CD4-positive, alpha-beta T cell treated with Interleukin-4 for 4 hours (primary cell): ENCODE measurements at places on chromosomes 6 and 20.

DNA sequence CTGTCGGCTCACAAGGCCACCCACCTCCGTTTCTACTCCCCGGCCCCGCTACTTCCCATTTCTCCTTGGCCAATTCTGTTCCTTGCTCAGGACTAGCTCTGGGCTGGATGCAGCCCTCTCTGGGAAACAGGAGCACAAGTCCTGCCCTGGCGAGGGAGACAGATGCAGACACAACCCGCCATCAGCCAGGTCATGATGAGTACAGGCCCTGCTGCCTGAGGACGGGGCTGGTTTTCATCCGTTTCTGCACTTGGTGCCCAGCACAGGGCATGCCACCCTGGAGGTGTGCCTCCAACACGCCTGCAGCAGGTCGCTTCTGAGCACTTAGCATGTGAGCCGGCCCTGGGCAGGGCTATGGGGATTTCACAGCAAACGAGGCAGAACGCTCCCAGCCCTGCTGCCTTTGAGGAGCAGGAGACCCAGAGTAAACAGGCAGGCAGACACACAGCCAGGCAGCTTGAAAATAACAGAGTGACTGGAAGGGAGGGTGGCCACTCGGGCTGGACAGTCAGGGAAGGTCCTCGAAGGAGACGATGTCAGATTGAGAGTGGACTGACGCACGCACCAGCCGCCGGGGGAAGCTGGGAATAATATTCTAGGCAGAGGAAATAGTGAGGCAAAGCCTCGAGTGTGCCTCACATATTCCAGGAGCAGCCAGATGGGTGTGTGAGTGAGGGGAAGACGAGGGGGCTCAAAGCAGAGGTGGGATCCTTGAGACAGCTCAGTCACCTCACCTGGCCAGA lies 21.2 kb upstream of the VSTM2L start:
- no peak for DNase-seq

- no peak for DNase-seq
Observed at GRCh38 chr6:117674503-117674902, 766 bp upstream of the NUS1 start.

GRCh38 chr6:138805016-138805765 lies 9.3 kb downstream of the ECT2L start:
- no peak for DNase-seq

DNA sequence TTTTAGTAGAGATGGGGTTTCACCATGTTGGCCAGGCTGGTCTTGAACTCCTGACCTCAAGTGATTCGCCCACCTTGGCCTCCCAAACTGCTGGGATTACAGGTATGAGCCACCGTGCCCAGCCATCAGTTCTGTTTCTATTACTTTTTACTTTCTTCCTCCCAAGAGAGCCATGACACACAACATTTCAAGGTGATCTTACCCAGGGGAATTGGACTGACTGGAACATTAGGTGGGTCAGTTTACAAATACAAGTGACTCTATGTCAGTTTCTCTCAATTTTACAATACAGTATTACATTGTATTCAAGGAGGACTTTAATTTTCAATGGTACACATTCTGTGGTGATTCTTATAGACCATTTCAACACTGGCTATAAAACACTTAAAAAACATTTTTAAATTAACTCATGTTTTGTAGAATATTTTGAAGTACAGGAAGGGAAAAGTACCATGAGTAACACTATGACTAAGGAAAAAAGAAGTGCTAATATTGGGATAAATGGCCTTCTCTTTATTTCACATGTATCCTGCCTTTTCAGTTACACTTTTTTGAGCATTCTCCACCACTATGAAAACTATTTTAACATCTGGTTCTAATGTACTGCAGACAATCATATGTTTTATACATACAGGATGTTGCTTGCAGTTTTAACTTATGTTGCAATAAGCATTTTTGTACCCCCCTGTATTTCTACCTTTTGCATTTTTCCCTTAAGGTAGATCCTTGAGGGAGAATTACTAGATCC lies 8.4 kb downstream of the TPBG start:
- no peak for DNase-seq

DNA sequence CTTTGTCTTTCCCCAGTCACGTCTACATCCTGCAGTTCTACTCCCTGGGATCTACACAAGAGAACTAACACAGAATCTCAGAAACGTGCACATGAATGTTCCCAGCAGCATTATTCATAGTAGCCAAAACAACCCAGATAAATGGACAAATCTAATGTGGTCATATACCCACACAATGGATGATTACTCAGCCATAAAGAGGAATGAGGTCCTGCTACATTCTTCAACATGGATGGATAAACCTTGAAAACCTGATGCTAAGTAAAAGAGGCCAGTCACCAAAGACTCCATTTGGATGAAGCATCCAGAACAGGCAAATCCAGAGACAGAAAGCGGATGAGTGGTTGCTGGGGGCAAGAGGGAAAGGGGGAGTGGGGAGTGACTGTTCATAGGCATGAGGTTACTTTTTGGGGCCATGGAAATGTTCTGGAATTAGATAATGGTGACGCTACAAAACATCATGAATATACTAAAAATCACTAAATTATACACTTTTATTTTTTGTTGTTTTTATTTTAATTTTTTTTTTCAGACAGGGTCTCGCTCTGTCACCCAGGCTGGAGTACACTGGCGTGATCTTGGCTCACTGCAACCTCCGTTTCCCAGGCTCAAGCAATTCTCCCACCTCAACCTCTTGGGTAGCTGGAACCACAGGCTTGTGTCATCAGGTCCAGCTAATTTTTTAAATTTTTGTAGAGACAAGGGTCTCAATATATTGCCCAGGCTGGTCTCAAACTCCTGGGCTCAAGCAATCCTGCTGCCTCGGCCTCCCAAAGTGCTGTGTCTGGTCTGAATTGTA lies 50.8 kb upstream of the DSN1 start:
- no peak for DNase-seq

DNA sequence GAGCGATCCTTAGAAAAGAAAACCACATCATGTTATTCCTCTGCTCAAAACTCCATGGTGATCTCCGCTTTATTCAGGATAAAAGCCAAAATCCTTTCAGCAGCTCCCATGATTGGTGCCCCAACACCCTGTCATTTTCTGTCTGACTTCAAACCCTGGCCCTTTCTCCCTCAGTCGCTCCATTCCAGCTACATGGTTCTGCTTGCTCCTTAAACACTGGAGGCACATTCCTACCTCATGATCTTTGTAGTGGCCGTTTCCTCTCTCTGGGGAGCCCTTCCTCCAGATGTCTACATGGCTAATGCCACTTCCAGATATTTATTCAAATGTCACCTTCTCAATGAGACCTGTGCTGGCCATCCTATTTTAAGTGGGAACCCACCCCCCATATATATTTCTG lies 100.8 kb downstream of the CAP2 start:
- no peak for DNase-seq

DNA sequence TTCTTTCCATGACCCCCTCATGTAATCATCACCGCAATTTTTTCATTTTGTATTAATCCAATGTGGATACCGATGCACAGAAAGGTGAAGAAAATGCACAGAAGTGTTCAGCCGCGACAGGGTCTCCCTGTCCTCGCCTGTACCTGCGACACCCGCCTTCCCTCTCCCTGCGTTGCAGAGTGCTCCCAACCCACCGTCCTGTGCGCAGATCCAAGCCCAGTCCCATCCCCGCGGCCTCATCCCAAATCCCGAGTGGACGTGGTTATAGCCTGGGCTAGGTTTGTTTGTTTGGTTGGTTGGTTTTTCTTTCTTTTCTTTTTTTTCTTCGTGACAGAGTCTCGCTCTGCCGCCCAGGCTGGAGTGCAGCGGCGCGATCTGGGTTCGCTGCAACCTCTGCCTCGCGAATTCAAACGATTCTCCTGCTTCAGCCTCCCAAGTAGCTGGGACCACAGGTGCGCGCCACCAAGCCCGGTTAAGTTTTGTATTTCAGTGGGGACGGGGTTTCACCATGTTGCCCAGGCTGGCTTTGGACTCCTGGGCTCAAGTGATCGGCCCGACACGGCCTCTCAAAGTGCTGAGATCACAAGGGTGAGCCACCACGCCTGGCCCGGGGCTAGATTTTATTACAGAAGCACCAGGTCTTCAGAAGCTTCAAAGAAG lies 536 bp upstream of the RAET1G start:
- no peak for DNase-seq

GRCh38 chr6:121764493-121764892 lies 329.0 kb downstream of the GJA1 start:
- no peak for DNase-seq

DNA sequence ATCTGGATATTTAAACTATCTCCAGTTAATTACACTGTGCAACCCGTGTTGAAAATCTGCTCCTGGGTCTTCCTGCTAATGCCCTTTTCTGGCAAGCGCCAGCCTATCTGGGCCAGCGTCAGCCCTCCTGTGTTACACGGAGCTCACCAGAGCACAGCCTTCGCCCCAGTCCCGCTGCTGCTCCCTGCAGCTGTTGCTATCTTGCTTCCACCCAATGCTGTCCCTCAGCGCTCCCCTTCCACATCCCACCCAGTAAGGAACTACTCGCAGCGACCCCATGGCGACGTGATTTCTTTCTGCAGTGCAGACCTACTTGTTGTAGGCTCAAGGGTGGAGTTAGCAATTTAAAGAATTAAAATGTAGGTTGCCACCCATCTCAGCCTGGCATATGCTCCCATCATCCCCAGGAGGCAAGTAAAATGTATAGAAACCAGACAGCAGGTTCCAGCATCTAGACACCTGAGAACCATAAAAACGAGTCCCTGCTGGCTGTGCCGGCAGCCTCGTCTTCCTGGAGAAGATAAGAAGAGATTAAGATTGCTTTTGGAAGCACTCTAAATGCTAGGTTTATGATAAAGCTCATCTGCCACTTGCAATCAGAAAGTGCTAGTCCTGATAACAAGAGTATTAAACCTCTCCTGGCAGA lies 254.3 kb upstream of the FOXQ1 start:
- DNase-seq: no peak

GRCh38 chr6:136508725-136509392 lies 41.4 kb downstream of the MAP7 start:
- no peak for DNase-seq

- DNase-seq: no peak
Observed at GRCh38 chr6:49415358-49415757, 47.7 kb downstream of the MMUT start.

DNA sequence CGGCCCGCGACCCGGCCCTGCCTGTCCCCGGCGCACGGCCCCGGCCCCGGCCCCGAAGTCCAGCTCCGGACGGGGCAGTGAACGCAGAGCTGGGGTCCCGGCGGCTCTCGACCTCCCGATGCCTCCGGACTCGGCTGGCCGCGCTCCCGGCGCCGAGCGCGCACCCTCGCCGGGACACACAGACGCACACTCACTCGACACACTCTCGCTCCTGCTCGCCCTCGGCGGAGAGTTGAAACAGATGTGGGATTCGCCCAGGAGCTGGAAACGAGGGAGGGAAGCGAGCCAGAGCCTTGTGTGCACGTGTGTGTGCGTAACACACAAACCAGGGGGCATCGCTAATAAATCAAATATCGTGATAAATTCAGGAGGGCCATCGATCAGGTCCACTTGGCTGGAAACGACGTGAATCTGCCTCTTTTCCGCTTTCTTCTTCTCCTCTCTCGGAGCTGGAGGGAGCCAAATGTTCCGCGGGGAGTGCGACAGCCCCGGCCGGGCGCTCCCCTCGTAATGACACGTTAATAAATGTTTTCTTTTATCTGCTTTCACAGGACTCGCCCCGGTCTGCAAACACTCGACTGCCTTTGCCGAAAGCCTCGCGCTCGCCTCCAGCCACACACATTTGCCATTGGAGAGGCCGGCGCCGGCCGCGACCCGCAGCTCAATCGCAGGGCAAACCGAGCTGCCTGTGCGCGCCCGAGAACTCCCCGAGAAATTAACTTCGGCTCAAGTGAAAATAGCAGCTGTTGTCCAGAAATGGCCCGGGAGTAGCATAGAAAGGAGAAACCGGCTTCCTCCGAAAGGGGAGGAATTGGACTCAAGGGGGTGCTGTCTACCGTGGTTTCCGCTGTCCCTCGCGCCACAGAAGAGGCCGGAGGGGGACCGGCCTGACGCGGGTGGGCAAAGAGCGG lies 828 bp upstream of the SULF2 start:
- DNase-seq: no peak

DNA sequence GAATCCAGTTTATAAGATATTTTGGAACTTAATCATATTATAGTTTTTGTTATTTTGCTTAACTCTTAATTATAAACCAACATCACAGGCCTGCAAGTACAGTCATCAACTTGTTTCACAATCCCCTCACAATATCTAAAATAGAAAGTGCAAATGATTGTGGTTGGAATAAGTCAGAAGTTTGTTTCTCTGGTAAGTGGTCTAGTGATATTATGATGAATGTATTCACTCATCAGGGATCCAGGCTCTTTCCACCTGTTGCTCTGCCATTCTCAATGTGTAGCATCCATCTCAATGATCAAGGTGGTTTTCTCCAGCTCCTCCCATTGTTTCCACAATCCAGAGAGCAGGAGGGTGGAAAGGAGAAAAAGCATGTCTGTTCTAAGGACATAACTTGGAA lies 54.2 kb downstream of the OPN5 start:
- DNase-seq: no peak

GRCh38 chr20:39117491-39117890 lies 155.3 kb downstream of the DHX35 start:
- no peak for DNase-seq

DNA sequence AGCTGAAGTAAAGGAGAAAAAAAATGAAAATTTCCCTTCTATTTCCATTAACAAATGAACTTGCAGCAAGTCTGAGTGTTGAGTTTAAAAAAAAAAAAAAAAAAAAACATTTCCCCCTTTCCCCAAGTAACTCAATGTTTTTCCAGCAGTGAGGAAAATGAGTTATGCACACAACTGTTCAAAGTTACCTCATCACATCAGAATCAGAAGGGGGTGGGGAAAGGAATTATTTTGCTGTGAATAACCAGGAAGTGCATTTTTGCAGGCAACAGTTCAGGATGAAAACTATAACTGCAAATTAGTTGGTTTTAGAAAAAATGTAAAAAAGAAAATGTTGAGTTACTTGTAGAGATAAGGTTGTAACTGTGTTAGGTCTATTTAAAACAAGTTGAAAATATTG lies 568.9 kb upstream of the CITED2 start:
- DNase-seq: no peak

- no peak for DNase-seq
Observed at GRCh38 chr20:47665221-47665991, 119.9 kb downstream of the SULF2 start.

DNA sequence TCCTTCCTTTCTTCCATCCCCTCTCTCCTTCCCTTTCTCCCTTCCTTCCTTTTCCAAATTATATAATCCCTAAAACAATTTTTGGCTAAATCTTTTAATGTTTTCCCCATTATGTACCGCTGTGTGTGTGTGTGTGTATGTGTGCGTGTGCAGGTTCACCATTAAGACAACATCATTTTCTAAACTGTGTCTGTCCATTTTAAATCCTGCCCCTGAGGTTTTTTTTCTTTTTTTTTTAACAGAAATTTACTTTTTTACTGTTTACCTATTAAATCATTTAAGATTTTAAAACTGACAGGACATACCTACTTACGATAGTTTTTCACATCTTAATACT lies 366.3 kb upstream of the EPHA7 start:
- DNase-seq: no peak
